Globus pallidus (tissue), 1 donor: ENCODE measurements at places on chromosomes 3 and 15.
A peak's percentile ranks its signal among the peaks of the same experiment; 100 is the strongest.

- DNase-seq = no peak
These were observed 14.9 kb downstream of the LIPH start for GRCh38 chr3:185537369-185537970.

DNA sequence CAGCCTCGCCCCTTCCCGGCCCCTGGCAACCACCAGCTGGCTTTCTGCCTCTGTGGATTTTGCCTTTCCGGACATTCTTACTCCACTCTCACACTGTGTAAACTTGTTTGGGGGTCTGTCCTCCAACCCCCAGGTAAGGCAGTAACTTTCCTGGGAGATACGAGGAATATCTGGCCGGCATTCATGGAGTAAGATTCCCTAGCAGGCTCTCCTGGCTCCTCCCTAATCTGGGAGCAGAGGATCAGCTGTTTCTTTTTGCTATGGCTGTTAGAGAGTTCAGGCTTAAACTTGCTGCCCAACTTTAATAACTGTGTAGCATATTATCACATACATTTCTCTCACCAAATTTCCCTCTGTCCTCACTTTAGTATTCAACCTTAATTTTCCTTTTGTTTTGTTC lies 64.3 kb downstream of the IGF2BP2 start:
- DNase-seq = no peak

DNA sequence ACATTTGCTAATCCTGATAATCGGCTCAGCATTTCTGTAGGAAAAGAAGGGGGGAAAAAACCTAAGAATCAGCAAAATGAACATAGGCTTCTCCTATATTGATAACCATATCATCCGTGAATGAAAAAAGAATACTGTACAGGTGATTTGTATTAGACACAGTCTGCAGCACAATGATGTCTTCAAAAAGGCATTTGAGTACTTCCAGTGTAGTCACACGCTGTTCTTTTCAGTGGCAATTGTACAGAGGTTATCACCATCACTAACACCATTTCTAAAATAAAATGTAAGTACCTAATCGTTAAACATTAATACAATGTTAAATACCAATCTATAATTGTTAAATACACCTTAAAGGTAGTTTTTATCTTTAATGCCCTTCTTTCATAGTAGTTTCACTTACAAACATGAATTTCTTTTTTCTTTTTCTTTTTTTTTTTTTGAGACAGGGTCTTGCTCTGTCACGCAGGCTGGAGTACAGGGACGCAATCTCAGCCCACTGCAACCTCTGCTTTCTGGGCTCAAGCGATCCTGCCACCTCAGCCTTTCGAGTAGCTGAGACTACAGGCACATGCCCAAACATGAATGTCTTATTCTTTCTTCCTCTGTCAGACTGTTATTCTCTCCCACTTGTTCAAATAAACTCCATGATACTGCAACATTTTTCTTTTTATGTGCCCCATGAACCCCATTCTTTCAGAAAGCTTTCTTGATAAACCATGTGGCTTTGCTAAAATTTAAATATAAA lies 18.4 kb downstream of the GOLGB1 start:
- no peak for DNase-seq

DNA sequence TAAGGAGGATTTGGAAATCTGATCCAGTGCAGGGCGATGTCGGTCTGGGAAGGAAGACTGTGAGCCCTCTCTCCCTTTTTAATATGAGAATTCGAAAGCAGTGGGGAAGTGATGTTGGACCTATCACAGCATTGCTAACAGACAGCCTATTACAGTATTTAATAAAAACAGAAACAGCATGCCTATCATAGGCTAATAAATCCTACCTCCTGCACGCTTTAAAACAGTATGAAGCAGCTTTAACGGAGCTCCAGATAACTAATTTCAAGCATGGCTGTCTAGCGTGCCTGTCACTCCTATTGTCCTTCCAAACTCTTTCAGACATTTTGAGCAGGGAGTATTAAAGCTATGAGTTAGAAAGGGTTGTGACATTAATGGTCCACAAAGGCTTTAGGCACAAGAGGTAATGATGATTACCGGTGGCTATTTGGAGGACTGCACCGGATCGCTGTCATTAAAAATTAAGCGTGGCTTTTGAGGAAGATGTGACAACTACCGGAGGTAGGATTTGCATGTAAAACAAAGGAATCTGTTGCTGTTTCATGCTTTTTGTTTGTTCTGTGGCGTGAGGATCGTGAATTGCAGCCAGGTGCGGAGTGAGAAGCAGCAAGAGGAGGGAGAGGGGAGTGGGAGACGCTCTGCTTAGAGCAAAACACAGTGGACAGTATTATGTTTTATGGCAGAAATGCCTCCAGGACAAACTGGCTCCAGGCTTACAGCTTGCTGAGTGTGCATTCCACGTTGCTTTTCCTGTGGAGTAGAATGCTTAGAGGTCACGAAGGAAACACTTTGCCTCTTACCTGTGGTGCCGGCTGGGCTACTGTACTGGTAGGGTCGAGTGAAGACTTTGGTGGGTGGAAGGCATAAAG lies at the start of gene KCNMB2:
Gene KCNMB2 (plus strand): TSS at position 226 of the 869 bp plus-strand sequence.
- no peak for DNase-seq

DNA sequence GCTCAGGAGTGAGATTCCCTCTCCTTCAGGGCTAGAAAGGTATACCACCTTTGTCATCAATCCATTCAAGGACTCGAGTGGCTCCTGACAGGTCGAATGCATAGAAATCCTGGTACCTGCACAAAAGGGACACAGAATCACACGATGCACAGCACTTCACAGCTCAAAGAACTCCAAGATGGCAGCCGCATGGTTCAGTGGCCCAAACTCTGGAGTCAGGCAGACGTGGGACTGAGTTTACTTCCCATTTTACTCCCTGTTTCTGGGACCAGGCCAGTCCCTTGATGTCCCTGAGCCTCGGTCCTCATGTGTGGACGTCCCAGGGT lies 536 bp downstream of the WDR73 start:
- no peak for DNase-seq

DNA sequence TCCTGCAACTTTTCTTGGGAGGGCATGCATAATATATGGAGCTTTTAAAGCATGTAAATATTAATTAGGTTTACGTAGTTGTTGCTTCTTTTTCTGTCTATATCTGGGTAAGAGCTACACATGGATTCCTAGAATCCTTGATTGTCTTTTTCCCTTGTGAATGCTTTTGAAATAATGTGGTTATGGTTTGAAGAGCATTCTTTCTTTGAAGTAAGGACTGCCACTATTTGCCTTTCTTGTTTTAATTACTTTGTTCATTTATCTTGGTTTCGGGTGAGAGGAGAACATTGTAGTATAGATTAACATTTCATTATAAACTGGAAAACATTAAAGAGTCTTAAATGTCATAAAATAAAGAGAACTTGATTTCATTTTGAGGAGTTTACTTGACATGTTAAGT lies 674.0 kb downstream of the ZBBX start:
- DNase-seq = no peak

- DNase-seq = no peak
These were observed 14.3 kb upstream of the BCL6 start for GRCh38 chr3:187759601-187760000.

DNA sequence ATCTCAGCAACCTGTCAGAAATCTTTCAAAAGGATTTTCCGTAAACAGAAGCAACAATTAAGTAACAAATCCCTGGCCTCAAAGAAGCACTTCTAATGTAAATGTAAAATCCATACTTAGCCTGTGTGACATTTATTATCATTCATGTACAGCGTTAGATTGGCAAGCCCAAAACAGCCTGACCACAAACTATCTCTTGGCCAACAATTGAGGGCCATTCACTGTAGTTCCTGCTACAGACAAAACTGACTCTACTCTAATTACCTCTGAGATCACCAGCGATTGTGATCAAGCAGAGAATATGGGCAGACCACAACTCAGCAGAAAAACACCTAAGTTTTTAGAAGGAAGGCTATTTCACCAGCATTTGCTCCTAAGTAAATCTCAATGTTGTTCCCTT lies 9.2 kb downstream of the SHQ1 start:
- DNase-seq = no peak

DNA sequence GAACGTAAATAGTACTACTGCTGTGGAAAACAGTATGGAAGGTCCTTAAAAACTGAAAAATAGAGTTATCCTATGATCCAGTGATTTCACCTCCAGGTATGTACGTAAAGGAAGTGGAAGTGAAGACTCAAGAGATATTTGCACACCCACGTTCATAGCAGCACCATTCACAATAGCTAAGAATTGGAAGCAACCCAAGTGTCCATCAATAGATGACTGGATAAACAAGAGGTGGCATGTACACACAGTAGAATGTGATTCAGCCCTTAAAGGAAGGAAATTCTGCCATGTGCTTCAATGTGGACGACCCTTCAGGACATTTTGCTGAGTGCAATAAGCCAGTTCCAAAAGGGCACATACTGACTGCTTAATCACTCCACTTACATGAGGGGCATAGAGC lies 188.3 kb downstream of the APBA2 start:
- DNase-seq = no peak

DNA sequence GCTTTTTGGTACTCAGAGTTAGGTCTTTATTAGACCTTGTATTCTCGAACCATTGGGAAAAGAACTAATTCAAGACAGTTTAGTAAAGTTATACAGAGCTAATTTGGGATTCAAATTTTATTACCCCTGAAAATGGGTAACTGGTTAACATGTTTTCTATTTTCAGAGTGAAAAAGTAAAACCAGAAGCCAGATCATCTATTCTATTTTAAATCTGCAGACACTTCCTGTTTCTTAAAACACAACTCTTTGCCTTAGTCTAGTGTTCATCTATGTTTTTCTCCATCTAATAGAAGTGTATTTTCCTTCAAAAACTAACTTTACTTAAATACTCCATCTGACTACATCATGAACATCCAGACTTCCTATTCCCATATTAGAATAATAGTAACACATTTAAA lies 113.4 kb downstream of the CCNL1 start:
- no peak for DNase-seq

DNA sequence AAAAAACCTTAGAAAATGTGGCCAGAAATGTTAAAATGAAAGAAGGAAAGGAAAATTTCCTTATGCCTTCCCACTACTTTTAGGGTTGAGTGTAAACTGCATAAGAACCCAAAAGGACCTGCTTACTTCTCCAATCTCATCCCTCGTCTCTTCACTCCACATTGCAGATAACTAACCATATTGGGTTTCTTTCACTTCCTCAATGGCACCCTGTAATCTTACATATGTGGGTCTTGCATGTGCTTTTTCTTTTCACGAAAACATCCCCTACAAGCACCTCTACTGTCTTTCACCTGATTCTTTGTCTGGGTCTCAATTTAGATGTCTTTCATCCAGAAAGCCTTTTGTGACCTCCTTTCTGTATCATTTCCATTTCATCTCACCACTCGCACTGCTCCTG lies 23.1 kb downstream of the EOMES start:
- no peak for DNase-seq

GRCh38 chr3:71135373-71136088 lies 448.0 kb downstream of the FOXP1 start:
- no peak for DNase-seq

DNA sequence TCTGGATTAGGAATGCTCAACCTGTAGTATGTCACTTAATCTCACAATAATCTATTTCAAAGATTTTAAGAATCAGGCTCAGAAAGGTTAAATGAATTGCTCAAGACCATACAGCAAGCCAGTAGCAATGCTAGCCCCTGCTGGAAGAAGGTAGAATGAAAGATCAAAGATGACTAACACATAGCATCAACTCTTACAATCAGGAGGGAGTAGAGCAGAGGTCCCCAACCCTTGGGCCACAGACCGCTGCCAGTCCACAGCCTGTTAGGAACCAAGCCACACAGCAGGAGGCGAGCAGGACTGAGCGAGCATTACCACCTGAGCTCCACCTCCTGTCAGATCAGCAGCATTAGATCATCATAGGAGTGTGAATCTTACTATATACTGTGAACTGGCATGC lies 15.5 kb upstream of the GATM start:
- DNase-seq = no peak

DNA sequence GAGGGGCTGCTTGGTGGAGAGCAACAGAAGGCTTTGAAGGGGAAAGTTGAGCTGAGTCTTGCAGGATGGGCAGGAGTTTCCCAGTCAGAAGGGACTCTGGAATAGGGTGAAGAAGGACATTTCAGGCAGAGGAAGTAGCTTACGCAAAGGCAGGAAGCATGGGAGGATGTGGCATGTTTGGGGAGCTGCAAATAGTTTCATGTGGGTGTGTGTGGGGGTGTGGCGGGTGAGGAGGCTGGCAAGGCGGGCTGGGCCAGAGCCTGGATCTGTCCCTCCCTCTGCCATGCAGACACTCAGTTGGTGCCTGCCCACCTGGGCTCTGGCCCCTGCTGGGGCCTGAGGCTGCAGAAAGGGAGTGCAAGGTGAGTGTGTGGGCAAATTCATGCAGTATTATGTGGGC lies 10.4 kb downstream of the TEX264 start:
- peak; percentile 20 for DNase-seq

GRCh38 chr3:176795891-176796290 lies 401.4 kb downstream of the TBL1XR1 start:
- DNase-seq = no peak

DNA sequence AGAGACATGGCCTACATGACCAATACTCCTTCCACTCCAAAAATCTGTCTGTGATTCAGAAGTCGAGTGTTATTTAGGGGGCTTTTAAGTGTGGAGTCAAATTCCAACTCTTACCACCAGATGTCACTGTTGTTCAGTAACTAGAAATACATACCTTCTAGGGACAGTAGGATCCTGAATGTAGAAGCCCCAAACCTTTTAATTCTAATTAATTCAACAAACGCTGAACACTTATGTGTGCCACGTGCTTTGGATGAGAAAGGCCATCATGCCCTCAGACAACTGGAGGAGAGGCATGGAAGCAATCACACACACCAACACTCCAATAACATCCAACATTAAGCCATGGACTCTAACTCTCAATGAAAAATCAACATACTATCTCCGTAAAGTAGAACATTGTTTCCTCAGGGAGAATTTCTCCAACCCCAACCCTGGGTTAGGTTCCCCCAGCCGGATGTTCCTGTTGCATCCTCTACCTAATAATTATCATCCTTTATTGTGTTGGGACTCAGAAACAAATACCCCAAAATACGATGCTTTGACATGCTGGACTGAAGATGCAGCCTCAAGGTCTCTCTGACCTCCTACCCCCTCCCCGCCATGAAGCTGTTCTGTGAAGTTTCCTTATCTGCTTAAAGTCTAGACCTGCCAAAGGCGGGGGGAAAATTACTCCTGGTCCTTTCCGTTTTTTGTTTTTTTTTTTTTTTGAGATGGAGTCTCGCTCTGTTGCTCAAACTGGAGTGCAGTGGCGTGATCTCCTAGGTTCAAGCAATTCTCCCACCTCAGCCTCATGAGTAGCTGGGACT lies 8.0 kb upstream of the CCDC13 start:
- peak; percentile 68 for DNase-seq

DNA sequence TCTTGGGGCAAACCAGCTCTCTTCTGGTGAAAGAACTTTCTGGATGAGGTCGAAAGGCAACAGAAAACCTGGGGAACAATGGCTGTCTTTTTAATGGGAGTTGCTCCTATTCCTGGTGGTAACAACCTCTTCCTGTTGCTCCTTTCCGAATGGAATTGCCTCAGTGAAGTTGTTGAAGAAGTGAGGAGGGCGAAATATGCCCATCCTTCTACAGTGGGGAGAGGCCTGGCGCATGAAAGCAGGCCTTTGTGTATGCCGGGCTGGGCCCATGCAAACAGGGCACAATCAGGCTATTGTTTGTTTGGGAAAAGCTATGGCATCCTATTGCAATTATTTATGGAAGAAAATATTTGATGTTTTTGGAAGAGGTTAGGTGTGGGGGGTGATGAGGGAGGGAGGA lies 166.9 kb downstream of the IGF1R start:
- peak; percentile 93 for DNase-seq

- no peak for DNase-seq
These were observed 130.0 kb upstream of the SLC2A2 start for GRCh38 chr3:171156401-171157010.

- no peak for DNase-seq
These were observed 7.8 kb upstream of the KIF7 start for GRCh38 chr15:89662893-89663626.

- DNase-seq = peak; percentile 17
These were observed 61.9 kb upstream of the C3orf80 start for GRCh38 chr3:160163229-160163878.
